ENCODE measurements at places on chromosomes 1 and 21.

GRCh38 chr1:105565006-105565405, 1491.5 kb upstream of the PRMT6 start:
- no peak for DNase-seq

DNA sequence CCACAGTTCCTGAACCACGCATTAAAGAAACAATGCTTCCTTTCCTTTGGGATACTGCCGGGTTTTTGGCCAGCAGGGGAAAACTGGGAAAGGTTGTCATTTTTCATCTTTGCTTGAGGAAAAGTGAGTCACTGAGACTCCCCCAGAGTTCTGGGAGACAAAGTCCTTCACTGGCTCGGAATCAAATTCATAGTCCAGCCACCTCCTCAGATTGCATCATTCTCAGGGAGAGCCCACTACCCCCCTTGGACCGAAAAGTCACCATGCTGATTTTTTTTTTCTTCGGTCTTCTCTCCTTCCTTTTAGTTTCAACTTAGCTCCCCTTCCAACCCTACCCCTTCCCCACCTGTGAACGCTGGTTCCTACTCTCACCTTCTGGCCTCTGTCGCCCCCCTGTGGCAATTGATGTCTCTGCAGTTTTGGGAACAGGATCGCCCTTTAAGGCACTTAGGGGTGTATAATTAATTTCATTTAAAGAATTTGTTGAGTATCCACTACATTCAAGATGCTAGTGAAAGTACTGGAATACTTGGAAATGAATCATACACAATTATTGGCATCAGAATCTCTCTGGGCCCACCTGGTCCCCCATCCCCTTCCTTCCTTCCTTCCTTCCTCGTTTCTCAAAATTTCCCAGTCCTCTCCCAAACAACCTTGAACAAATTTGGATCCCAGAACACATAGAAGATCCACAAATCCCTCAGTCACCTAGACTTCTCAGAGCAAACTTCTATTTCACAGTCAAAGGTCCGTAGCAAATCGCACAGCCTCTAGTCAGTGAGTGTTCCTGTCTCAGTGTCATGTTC, 6.9 kb downstream of the ACKR1 start:
- DNase-seq, result no peak

GRCh38 chr21:29975776-29976175, 36.0 kb upstream of the GRIK1 start:
- no peak for DNase-seq

- DNase-seq, result no peak
Measured at GRCh38 chr1:15902882-15903281, 55.4 kb downstream of the SPEN start.

DNA sequence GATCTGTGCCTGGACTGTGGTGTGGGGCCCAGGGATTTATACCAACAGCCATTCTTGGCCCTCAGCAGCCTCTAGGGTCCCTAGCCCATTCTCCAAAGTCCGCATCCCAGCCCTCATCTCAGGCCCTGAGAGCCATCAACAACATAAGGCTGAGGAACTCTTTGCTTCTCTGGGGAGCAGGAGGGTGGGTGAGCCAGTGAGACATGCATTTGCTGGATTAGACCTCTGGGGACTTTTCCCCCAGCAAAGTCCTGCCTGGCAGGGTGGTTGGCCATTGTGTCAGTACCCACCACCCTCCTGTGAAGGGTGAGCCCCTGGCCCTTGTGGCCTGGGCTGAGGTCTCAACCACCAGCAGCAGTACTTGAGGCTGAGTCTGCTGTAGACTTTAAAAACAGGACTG, 24.2 kb upstream of the FAM20B start:
- no peak for DNase-seq

- DNase-seq, result no peak
Measured at GRCh38 chr1:70934194-70934961, 113.2 kb downstream of the PTGER3 start.

DNA sequence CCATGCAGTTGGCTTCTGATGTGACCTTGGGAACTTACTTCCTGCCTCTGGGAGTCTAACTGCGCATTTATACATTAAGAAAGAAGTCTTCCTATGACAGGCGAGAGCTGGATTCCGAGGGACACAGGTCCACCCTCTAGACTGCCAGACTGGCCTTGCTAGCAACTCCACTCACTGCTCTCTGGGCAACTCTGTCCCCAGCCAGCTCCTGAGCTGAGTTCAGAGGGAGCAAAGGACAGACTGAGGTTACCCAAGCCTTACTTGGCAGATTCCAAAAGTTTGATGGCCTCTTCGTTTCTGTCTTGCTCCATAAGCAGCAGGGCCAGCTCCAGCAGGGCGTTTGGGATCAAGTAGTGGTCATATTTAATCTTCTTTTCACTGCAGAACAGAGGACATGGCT, 41.8 kb downstream of the TTC39A start:
- no peak for DNase-seq

GRCh38 chr1:205275916-205276688, 45.4 kb downstream of the NUAK2 start:
- DNase-seq, result no peak

GRCh38 chr1:212353181-212353580, 61.5 kb downstream of the PACC1 start:
- DNase-seq, result no peak

DNA sequence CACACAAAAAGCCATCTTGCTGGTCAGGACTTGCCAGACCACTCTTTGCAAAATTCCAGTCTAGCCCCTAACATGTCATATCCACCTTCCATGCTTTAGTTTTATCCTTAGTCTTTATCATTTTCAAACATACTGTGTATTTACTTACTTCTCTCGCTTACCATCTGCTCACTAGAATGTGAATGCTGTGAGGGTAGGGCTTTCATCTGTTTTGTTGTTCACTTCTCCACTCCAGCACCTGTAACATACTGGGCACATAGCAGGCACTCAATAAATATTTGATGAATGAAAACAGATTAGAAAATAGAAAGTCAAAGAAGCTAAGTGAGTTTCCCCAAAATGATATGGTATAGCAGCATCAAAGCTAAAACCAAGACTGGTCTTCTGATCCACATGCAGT, 79.9 kb downstream of the OLFML2B start:
- no peak for DNase-seq

Measured in 8988T (cell line).